ENCODE measurements at places on chromosomes 4 and X.

DNA sequence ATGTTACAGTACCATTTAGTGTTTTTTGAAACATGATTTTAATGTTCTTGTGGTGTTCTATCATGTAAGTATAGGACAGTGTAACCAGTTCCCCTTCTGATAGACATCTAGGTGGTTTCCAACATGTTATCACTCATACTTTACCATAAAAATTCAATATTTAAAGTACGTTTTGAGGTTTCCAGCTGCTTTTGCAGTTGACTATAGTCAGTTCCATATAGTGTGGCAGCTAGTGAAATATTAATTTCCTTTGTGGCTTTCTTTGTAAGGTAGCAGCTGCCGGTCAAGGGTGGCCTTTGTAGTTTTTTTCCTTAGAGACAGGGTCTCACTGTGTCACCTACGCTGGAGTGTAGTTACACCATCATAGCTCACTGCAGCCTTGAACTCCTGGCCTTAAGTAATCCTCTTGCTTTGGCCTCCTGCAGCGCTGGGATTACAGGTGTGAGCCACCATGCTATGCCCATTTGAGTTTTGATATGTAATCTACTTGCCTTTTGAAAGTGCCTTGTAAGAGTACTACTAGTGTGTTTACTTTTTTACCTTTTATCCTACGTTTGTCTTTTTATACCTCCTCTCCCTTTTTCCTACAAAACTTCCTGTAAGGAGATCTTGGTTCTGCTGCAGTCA lies 63.0 kb downstream of the ARHGAP10 start:
- DNase-seq = no peak

- no peak for DNase-seq
These were observed 29.9 kb downstream of the VEGFC start for GRCh38 chr4:176762661-176763308.

GRCh38 chr4:1222036-1222789 lies 26.7 kb downstream of the CTBP1 start:
- no peak for DNase-seq

GRCh38 chr4:22869235-22869634 lies 176.5 kb downstream of the GBA3 start:
- no peak for DNase-seq

GRCh38 chr4:66590488-66591215 lies 920.4 kb upstream of the EPHA5 start:
- DNase-seq = no peak

GRCh38 chrX:123336666-123337065 lies 152.6 kb downstream of the GRIA3 start:
- no peak for DNase-seq

DNA sequence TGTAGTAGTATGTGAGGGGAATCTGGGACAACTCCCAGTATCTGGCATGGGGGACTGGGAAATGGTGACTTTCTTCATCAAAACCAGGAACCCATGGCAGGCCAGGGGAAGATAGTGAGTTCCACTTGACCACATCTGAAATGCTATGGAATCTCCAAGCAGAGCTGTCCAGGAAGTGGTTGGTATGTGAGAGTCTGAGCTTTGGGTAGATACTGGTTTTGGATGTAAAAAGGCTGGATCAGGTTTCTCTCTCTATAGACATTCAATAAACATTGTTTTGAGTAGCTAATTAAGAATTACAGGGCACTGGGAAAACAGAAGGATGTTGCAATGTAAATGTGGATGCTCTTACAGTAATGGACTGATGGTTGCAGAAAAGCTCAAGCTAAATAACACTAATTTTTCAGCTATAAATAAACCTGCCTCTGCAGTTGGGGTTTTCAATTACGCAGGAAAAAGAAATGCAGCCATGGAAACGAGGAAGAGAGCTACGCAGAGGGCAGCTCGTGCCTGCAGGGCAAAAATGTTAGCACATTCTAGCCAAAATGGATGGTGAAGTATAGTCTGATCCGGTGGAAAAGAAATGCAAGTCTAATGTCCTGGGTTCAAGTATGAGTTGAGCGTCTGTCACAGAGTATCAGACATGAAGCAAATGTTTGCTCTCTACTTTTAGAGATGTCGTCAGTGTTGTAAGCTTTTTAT lies 13.4 kb upstream of the CHRNA9 start:
- DNase-seq = no peak

GRCh38 chrX:131728295-131729145 lies 184.6 kb downstream of the OR13H1 start:
- DNase-seq = no peak

GRCh38 chr4:161132715-161133425 lies 1030.9 kb downstream of the FSTL5 start:
- no peak for DNase-seq

DNA sequence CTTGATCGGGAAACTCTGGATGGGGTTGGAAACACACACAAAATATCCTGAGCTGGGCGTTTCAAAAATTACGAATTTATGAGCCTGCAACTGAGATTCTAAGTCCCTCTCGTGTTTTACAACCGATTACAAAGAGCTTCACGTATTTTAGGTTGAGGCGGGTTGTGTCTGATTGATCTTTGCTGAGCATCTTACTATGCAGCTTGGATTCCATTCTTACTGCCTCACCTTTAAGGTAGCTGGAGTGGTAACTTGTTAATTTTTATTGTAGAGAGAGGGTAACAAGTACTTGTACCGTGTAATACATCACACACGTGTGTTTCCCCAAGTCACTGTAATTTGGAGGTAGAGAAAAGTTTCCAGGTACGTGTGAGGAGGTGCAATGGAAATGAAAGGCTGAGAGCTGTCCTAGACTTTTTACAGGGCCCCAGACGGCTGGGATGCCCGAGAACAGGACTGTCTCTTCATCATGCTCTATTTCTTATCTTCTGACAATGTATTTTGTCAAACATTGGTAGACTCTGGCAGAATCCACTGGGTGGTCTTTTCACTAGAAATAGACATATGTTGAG lies 97.8 kb upstream of the TENM3 start:
- no peak for DNase-seq

- DNase-seq = no peak
These were observed 106.8 kb upstream of the RAI2 start for GRCh38 chrX:17967888-17968287.

- no peak for DNase-seq
These were observed 169.1 kb downstream of the ARHGAP24 start for GRCh38 chr4:85644061-85644460.

- no peak for DNase-seq
These were observed 663.7 kb downstream of the GRXCR1 start for GRCh38 chr4:43556262-43556661.

DNA sequence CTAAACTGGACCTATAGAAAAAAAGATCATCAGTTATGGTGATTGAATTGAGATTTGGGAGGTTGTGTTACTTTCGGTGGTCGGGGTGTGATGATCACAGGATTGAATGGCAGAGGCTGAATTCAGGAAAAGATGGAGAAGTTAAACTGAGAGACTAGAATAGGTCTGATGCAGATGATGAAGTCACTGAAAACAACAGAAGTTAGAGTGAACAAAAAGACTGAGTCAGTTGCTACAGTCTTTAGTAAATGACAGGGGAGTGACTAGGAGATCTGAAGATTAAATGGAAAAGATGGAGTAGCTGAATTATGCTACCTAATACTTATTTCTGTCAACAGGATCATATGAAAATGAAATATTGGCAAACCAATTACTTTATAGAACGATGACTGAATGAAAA lies 163.2 kb downstream of the RPA4 start:
- DNase-seq = no peak

- DNase-seq = no peak
These were observed 69.4 kb downstream of the ARX start for GRCh38 chrX:24946369-24946768.

- no peak for DNase-seq
These were observed 171.8 kb upstream of the CLNK start for GRCh38 chr4:10856271-10856782.

All from CD4-positive, alpha-beta T cell treated with Interleukin-21 for 1 hour (primary cell).